Gastrocnemius medialis (tissue), 4 donors: ENCODE measurements at places on chromosomes 7 and 10. TPM values are rescaled to one million over a fixed set of nuclear protein-coding genes. Genes with fewer than 3 reads are reported as not detected.
A peak's percentile ranks its signal among the peaks of the same experiment; 100 is the strongest.

GRCh38 chr10:132502544-132503300 lies 34.9 kb upstream of the INPP5A start:
- DNase-seq = no peak

DNA sequence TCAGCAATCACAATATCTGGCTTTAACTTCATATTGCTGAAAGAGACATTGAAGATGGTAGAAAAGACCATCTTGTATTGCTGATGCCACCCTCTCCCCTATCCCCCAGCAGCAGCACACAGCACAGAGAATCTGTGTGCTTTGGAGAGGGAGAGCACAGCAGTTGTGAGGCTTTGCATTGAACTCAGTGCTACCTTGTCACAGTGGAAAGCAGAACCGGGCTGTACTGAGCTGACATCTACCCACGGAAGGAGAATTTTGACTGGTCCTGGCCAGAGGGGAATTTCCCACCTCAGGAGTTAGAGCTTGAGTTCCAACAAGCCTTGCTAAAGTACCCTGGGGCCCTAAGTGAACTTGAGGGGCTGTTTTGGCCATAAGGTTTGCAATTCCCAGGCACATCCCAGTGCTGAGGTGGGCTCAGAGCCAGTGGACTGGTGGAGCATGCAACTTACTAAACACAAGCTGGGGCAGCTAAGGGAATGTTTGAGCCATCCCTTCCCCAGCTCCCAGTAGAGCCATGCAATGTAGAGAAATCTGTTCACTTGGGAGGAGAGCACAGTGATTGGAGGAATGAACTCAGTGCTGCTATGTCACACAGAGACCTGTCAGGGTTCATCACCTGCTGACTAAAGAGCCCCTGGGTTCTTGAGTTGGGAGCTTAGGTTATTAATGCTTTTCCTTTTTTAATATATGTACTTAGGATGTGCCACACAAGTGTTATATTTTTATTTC lies 62.1 kb downstream of the OR13A1 start:
- no peak for DNase-seq

DNA sequence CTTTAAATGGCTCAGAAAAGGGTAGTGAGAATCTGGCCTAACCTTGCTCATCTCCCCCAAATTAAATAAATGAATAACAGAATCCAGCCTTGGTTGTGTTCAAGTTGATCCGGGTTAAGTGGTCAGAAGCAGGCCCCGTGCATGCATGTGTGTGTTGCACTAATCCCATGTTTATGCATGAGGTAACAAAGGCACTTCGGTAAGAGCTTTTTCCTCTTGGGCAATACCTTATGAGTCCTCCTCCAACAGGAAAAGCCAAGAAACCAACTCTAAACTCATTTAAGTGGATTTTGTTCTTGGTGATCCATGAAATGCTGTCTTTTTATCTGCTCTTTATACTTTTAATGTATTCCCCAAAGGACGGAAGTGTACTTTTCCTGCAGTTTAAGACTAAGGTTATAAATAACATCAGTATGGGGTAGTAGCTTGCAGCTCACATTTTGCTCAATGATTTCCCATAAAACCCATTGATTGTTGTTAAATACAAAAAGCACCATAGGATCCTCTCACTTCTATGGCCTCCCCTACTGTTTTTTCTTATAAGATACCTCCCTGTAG lies 104.9 kb upstream of the YAE1 start:
- no peak for DNase-seq

- no peak for DNase-seq
These were observed 81.8 kb upstream of the PIK3CG start for GRCh38 chr7:106783286-106783685.

GRCh38 chr7:18831943-18832342 lies 285.5 kb downstream of the TWIST1 start:
- DNase-seq = no peak

DNA sequence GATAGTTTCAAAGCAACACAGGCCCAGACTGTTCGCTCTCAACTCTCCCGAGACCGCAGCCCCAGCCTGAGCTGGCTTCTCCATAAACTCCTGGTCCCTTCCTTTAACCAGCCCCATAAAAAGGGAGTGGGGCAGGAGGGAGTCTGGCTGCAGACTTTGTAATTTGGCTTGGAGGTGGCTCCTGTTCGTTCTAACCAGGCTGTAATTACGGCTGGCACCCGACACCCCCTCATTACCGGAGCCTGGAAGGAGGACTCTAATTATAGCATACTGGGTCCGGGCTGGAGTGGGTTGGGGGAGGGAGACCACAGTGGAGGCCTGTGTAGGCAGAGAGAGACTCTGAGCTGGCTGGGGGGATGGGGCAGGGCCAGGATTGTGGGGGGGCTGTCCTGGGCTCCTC lies 49.7 kb downstream of the UNC5B start:
- DNase-seq = no peak

DNA sequence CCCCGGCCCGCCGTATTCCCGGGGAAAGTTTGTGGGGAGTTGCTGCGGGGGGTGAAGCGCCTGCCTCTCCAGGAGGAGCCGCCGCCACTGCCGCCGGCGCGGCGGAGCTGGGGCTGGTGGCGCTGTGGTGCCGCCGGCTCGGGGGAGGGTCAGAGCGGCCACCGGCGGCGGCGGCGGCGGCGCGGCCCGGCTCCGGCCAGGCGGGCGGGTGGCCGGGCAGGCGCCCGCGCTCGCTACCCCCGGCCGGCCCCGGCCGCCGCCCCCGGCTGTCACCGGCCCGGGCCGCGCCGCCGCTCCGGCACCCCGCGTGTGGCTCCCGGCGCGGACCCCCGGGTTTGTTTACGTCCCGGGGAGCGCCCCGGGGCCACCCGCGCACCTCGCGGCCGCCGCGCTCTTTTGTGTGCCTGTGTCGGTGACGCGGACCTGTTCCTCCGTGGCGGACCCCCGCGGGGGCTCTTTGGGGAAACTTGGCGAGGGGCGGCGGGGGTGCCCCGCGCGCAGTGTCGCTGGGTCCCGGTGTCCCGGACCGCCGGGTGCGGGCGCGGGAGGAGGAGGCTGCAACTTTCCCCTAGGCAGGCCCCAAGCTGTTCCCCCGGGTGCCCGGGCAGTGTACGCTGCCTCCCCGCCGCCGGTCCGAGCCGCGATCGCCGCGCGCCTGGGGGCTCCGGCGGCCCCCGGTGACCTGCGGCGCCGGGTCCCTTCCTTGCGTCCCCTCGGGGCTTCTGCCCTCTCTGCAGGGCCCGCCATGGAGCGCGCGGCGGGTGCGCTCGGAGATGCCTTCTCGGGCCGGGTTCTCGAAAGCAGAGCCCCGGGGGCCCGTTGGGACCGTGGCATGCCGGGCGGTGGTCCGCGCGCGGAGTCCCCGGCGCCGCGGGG lies 593 bp upstream of the CUX1 start:
- peak; percentile 46 for DNase-seq

DNA sequence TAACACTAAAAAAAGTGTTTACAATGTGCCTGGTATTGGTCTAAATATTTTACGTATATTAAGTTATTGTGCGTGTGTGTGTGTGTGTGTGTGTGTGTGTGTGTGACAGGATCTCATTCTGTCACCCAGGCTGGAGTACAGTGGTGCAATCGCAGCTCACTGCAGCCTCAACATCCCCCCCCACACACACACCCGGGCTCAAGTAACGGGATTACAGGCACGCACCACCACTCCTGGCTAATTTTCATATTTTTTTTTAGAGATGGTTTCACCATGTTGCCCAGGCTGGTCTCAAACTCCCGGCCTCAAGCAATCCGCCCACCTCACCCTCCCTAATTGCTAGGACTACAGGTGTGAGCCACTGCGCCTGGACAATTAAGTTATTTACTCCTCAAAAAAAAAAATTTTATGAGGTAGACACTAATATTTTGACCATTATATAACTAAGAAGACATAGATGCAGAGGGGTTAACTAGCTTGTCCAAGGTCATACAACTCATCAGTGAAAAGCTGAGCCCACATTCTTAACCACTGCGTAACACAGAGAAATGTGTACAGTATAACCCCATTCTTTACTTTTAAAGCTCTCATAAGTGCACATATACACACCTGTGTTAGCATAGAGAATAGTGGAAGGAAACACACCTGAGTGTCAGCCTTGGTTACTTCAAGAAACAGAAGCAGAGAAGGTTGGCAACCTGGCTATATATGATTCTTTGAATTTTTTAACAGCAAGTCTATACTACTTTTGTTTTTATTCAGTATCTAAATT lies 35.0 kb downstream of the DNAJC12 start:
- DNase-seq = no peak

GRCh38 chr10:31142026-31142425 lies 110.4 kb upstream of the ZNF438 start:
- DNase-seq = no peak

DNA sequence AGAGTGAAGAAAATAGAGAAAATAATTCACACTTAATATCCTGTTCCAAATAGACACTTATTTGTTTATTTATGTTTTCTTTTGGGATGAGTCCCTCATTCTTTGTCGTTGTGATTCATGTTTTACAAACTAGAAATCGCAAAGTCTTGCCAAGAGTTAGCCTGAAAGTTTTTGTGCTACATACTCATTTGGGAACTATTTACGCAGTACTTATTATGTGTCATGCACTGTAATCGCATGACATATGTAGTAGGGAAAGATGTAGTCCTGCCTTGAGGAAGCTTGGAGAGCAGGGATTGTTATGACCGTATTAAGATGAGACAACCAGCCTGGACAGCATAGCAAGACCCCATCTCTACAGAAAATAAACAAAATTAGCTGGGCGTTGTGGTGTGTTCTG lies 189.3 kb downstream of the ABCA13 start:
- DNase-seq = no peak

DNA sequence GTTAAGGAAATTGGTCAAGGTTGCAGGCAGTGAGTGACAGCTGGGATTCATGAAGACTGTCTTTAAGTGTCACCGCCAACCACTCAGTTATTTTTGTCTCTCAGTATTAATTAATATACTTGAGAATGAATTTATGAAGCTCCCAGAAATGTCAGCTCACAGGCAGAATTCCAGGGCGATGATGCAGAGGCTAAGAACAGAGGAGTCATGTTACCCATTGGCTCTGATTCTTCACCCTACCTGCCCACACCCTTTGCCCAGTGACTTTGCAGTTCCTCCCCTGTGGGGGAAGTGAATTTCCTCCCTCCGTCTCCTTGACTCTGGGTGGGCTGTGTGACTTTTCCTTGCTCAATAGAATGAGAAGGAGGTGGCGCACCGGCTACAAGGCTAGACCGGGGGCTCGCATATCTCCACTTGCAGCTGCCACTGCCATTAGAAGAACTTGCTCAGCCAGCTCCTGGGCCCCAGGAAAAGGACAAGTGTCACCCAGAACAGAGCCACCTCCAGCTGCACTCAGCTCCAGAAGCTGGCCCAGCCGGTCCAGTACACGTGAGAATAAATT lies 157.1 kb upstream of the PRKCQ start:
- DNase-seq = peak; percentile 83

DNA sequence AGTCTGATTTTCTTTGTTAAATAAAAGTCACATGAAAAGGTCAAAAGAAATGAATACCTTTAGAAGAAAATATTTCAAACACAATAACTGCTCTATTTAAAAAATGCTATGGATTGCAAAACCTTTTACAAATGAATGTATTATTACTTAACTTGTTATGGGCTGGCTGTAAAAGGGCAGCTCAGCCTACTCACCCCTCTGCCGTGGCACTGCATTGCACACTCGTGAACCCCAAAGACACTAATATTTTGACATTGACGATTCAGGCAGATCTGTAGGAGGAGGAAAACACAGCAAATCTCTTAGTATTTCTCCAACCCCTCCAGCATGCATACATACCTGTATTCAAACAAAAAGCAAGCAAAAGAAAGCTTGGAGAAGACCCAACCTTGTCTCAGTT lies 149.5 kb downstream of the FANK1 start:
- DNase-seq = no peak

GRCh38 chr7:95330961-95331337 lies 6.6 kb upstream of the PON1 start:
- DNase-seq = no peak

- DNase-seq = peak; percentile 15
These were observed 33.4 kb downstream of the CCDC6 start for GRCh38 chr10:59872892-59873463.

GRCh38 chr7:7944619-7945282 lies 23.8 kb upstream of the GLCCI1 start:
- peak; percentile 80 for DNase-seq

- DNase-seq = no peak
These were observed 117.5 kb downstream of the CDK14 start for GRCh38 chr7:90713628-90714027.

GRCh38 chr7:86937363-86937878 lies 122.0 kb downstream of the ELAPOR2 start:
- DNase-seq = no peak

DNA sequence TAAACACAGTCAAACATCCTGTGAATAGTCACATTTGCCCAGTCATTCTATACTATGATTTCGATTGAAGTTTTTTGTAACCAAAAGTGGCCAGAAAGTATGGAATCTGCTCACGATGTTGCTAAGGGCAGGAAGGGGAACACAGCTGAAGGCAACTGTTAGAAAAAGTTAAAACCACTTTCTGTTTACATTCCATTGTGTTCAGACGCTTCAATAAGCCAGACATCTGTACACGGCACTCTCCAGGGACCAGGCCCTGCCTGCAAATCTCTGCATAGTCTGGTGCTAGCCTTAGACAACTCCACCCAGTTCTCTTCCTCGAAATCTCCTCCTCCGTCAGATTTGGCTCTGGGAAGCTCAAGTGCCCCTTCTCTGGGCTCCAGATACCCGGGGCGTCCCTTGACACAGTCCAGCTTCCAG lies 17.1 kb upstream of the TMEM120A start:
- no peak for DNase-seq

GRCh38 chr10:60339757-60340156 lies 49.9 kb downstream of the ANK3 start:
- DNase-seq = no peak

DNA sequence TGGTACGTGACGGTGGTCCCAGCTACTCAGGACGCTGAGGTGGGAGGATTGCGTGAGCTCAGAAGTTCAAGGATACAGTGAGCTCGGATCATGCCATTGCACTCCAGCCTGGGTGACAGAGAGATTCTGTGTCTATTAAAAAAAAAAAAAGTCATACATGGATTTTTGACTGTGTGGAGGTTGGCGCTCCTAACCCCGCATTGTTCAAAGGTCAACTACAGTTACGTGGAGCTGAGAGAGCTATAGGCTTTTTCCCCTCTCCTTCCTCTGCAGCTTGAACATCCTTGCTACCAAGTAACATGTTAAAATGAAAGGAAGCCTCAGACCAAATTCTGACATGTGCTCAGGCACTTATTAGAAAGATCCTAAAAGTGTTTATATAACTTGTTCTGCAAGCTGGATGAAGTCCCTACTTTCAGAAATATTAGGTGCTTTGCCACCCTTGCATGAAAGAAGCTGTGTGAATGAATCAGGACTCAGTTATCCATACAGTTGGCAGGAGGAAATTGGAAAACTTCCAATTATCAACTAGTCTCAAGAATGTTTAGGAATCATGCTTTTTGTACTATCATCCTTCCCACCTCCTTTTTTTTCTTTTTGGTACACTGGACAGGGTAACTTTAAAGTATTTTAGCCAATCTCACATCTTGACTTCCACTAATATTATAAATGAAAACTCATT lies 12.5 kb upstream of the ST7 start:
- DNase-seq = no peak

- no peak for DNase-seq
These were observed 47.0 kb upstream of the LAMB1 start for GRCh38 chr7:108049962-108050361.

The ADAM8 gene
- total RNA-seq = 0.90 TPM

The LRRD1 gene
- total RNA-seq = not detected

The PTF1A gene
- not detected for total RNA-seq

The PIK3CG gene
- 0.51 TPM for total RNA-seq

The SLC25A13 gene
- 9.2 TPM for total RNA-seq

The CCL24 gene
- not detected for total RNA-seq

The RBM17 gene
- 67.4 TPM for total RNA-seq

The VENTX gene
- total RNA-seq = 0.13 TPM

The CPA4 gene
- total RNA-seq = not detected

The ELN gene
- 5.3 TPM for total RNA-seq

The SPAM1 gene
- total RNA-seq = not detected

The KAT6B gene
- 20.4 TPM for total RNA-seq

The COBL gene
- 84.5 TPM for total RNA-seq

The HOXA6 gene
- 4.2 TPM for total RNA-seq
